ENCODE measurements at places on chromosomes 1 and 21.
A peak's percentile ranks its signal among the peaks of the same experiment; 100 is the strongest.

DNA sequence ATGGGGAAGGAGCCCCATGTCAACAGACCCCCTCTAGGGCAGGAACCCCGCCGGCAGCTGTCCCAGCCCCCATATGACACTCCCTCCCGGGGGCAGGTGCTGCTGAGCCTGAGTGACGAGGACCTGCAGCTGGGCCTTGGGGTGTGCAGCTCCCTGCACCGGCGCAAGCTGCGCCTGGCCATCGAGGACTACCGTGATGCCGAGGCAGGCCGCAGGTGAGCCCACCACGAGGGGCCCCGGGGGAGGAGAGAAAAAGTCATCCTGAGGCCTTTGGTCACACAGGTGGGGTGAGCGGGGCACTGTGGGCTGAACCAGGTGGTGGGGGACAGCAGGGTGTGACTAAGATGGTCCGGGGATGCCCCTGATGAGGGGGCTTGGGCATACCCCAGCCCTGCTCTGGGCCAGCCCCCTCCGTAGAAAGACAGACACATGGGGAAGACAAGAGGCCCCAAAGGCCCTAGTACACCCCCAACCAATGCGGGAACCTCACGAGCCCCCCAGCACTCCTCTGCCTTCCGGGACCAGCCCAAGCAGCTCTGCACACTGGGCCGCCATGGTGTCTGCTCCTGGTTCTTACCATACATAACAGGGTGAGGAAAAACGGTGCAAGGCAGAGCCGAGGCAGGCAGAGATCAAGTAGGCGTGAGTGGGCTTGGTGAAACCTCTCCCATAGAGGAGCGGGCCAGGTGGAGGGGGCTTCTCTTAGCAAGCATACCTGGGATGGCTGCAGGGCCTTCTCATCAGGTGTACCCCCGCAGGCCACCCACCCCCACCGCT lies 58.6 kb upstream of the TMEM51 start:
- no peak for DNase-seq

DNA sequence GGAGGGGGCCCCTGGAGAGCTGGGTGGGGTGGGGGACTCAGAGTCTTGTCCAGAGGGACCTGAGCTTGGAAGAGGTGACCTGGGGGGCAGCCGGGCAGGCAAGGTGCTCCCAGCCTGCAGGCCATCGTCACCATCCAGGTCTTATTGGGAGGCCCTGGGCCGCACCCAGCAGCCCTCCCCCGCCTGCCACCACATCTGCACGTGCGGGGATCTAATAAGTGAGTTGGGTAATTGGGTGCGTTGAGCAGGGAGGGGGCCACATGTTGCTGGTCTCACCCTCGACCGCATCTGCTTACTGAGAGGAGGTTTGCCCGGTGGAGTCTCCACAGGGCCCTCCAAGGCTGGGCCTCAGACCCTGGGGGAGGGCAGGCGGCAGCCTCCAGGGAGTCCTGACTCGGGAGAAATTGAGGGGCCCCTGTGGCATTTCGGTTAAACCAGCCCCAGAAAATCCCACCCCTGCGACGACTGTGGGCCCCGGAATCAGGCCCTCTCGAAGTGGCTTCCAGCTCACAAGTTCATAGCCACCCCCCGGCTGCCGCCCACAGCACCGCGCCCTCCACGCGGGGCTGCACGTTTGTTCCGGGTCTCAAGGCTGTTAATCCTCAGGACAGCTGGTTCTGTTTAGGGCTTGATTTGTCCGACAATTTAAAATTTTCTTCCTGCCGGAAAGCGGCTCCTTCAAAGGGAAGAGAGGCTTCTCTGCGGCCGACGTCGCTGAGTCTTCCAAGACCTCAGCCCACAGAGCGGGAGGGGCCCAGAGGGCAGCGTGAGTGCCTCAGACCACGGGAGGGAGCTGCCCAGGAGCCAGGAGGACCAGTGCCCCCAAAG lies 14.7 kb upstream of the COL6A2 start:
- no peak for DNase-seq

DNA sequence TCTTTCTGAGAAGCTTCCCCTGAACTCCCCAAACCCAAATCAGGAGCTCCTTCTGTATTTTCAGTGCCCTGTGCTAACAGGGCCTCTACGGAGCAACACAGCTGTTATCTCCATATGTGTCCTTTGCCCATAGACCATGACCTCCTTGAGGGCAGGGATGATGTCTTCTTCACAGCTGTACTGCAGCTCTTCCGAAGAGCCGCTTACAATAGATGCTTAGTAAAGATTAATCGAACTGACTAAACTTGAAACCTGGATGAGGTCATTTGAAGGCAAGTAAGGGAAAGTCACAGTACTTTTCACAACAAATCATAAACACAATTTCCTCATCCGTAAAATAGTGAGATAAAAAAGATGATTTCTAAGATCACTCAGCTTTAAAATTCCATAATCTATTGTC lies 4.4 kb upstream of the KCNN3 start:
- no peak for DNase-seq

GRCh38 chr1:1809489-1809888 lies 31.2 kb upstream of the NADK start:
- no peak for DNase-seq

DNA sequence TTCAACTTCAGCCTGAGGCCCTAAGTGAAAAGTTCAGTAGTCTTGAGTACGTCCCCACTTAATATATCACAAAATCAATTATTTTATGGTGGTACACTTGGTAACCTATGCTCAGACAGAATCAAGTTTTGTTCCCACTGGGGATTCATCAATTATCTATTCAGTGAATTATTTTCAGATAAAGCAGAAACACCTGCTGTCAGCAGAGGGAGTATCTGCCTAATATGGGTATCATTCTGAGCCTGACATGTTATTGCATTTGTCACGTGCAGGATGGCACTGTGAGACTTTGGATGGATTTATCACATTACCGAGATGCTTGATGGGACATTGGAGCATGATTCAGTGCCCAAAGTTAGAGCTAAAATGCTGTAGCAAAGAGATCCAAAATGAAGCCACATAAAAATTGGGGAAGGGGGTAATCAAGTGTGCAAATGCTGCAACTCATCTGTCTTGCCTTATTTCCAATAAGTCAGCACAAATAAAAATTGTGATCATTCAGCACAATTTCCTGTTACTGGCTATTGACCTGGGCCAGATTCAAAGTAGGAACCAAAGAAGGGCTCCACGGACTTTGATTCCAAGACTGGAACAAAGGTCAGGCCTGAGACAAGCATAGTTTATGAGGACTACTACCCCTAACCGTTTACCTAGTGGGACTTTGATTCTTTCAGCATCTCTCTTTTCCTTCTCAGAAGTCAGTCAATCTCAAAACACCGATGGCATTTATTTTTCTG lies 657.6 kb downstream of the LMO4 start:
- no peak for DNase-seq

- DNase-seq, result no peak
These were observed 642.8 kb downstream of the KCNT2 start for GRCh38 chr1:195965475-195965874.

DNA sequence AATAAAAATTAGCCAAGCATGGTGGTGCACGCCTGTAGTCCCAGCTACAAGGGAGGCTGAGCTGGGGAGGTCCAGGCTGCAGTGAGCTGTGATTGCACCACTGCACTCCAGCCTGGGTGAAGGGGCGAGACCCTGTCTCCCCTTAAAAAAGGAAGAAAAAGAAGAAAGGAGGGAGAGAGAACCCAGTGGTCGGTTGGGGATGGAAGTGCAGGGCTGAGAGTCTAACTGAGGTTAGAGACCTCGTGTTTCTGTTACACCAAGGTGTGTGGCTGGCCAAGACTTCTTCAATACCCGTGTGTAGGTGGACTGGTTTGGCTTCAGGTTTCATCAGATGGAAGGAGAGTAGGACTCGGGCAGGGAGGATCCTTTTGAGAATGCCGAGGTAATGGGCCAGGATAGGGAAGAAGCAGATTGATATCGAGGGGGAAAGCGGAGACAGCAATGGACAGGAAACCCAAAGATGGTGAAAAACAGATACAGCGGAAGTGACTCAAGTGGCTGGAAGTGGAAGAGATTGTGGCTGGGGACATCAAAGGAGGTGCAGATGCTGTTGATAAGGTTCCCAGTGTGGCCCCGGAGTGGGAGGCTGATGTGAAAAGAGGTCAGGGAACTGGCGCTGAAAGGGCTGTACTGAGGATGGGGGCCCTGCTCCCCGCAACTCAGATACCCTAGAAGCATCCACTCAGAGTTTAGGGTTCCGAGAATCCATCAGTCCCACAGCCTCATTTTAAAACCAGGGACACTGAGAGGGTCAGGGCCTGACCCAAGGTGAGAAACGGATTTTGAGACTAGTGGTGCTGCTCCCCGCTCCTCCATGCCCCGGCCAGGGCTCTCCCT lies 681 bp upstream of the UBXN10 start:
- no peak for DNase-seq

DNA sequence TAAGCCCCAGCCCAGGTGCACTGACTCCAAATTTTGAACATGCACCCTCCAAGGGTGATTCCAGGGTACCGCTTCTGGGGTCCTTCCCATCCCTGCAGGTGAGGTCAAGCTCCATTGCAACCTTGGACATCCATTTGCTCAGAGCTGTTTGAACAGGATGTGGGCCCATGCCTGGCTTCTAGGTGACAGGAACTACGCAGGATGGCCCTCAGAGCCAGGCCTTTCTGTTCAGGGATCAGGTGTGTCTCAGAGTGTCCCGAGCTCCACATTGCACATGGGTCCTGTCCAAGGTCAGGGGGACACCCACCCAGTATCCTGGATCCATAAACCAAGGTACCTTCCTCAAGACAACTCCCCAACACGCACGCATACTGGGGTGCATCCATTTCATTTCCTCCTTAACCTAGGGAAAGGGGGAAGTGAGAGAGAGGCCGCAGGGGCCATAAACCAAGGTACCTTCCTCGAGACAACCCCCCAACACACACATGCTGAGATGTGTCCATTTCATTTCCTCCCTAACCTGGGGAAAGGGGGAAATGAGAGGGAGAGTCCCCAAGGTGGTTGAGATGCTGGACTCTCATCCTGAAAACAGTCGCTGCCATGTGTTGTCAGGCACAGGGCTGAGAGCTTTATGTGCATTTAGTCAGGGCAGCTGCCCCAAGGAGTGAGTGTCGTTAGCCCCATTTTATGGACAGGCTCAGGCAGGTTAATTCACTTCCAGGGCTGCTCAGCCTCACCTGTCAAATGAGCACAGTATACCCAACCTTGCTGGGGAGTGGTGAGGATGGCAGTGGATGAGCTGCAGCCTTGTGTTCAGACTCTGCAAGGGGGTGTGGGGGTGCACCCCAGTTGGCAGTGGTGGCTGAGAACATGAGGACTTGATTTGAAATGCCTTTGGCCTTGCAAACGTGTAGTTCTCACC lies 2.1 kb downstream of the SLC66A1 start:
- no peak for DNase-seq

- no peak for DNase-seq
These were observed 10.9 kb upstream of the ABCG1 start for GRCh38 chr21:42208036-42208435.

GRCh38 chr1:202167708-202168415 lies 7.5 kb upstream of the PTPN7 start:
- DNase-seq, result no peak

GRCh38 chr1:231420959-231421545 lies 1.0 kb downstream of the EGLN1 start:
- peak; percentile 17 for DNase-seq

GRCh38 chr1:208231881-208232661 lies 12.1 kb downstream of the PLXNA2 start:
- DNase-seq, result no peak

GRCh38 chr1:183590244-183591191 lies at the start of gene NCF2:
Gene NCF2 (minus strand): TSS chr1:183590459. CDS start chr1:183590329, 130 bp downstream.
- peak; percentile 49 for DNase-seq
